ENCODE measurements at places on chromosomes 13 and 19.
A peak's percentile ranks its signal among the peaks of the same experiment; 100 is the strongest.

- DNase-seq = peak; percentile 42
These were observed at the start of gene RNASEH2B for GRCh38 chr13:50909605-50910484. Gene RNASEH2B, plus strand, starts transcription at chr13:50909791. Its CDS starts 286 bp downstream, at chr13:50910077.

GRCh38 chr19:14081797-14082674 lies 3.5 kb downstream of the C19orf67 start:
- peak; percentile 65 for DNase-seq

DNA sequence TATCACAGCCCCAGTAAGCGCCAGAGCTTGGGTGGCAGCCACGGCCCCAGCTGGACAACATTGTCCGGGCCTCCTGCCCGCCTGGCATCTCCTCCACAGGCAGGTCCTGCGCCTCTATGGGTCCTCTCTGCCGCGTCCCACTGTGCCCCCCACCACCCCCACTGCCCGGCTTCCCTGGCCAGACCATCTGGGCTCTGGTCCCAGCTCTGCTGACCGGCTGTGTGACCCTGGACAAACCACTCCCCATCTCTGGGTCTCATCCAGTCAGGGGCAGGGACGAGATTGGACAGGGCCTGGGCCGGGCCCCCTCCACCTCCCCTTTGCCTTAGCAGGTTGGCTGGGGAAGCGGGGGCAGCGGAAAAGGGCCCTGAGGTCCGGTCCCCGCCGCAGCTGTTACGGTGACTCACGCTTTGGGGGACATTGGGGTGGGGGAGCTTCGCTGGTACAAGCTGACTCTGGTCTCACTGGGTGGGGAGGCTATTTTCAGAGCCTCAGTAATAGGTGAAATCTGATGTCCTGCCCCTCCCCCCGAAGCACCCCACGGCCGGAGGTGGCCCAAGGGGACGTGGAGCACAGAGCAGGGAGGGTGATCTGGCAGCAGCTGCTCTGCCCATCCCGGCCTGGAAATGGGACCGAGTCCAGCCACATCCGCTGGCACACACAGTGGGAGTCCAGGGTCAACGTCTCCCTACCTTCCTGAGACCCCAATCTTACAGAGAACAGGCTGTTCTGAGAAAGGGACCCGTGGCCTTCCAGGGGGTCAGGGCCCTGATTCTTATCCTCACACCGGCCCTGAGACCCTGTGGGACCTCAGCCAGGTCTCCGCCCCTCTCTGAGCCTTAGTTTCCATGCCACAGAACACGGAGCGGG lies 9.1 kb downstream of the NFIC start:
- DNase-seq = peak; percentile 61

DNA sequence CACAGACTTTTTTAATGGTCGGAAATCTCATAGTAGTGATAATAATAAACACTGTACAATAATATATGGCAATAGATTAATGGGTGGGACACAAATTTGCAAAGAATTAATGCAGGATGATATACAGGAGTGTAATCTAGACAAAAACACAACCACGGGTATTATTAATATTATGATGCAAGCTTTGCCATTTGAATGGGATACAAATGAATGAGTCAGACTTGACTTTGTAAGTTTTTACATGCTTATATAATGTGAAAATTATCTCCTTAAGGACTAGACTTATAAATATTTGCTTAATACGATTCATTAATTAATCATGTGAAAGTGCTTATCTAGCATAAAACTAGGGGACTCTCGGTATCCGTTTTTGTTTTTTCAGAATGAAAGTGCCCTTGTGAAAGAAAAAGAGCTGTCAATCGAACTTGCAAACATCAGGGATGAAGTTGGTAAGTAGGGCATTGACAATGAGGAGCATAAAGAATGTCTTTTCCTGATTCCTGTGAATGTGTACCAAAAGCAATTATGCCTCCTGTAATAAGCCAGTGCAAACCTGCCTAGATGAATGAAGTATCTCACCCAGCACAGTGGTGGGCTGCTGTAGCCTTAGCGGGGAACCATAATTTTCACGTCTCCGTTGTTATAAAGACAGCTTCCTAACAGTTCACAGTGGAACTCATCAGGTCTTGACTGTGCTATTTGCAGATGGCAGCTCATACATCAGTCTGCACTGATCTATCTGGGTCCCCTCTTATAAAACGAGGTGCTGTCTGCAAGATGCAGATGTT lies 155.7 kb downstream of the SLC7A1 start:
- no peak for DNase-seq

DNA sequence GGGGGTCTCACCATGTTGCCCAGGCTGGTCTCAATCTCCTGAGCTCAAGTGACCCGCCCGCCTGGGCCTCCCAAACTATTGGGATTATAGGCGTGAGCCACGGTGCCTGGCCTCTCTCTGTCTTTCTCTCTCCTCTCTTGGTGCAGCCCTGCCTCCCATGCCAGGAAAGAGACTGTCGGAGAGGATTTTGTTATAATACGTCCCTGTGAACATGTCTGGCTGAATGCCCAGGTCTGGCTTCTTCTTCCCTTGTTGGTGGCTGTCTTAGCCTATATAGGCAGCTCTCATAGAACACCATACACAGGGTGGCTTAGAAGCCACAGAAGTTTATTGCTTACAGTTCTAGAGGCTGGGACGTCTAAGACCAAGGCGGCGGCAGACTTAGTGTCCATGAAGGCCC lies 46.4 kb downstream of the PEX11G start:
- DNase-seq = no peak

GRCh38 chr13:114056205-114057013 lies 76.0 kb downstream of the RASA3 start:
- no peak for DNase-seq

DNA sequence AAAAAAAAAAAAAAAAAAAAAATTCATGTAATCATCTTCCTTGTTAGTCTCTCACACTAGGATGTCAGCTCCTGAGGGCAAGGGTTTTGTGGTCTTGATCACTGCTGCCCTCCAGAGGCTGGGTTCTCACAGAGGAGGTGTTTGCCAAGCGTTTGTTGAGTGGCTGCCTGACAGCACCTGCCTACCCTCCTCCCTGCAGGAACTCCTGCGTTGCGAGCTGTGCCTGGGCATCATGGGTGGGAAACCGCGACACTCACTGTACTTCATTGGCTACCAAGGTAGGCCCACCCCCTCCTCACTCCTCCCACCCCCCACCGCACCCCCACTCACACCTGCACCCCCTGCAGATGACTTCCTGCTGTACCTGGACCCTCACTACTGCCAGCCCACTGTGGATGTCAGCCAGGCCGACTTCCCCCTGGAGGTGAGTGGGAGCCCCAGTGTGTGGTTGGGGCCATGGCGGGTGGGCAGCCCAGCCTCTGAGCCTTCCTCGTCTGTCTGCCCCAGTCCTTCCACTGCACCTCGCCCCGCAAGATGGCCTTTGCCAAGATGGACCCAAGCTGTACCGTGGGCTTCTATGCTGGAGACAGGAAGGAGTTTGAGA lies 8.1 kb downstream of the ATG4D start:
- DNase-seq = no peak

- no peak for DNase-seq
These were observed 10.3 kb upstream of the UBAC2 start for GRCh38 chr13:99190147-99190985.

DNA sequence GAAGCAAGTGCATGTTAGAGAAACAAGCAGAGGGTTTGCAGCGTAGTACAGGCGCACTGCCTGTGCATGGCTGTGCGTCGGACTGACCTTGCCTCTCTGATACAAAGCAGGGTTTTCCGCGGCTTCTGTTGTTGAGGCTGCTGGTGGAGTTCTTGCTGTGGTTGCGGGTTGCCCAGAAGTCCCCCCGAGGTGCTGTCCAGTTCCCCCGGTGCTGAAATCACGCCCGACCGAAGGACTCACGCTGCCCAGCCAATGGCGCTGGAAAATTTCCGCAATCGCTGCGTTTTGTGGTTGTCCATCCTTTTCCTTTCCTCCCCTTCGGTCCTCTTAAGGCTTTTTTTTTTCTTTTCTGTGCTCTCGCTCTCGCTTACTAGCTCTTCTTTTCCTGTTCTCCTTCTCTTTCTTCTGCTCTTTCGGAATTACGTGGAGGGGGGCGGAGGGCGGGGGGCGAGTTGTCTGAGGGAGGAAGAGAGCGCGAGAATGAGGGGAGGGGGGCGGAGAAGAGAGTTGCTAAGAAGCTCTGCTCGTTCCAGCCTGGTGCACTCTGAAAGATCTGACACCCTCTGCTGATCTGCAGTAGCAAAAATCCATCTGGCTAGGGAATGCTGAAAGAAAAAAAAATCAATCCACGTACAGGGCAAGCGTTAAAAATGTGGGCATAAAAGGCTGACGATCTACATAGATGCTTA lies at the start of gene SLITRK1:
Gene SLITRK1 (minus strand): TSS at position 558 of the 689 bp plus-strand sequence. CDS start 967 bp downstream, outside the sequence.
- peak; percentile 81 for DNase-seq

DNA sequence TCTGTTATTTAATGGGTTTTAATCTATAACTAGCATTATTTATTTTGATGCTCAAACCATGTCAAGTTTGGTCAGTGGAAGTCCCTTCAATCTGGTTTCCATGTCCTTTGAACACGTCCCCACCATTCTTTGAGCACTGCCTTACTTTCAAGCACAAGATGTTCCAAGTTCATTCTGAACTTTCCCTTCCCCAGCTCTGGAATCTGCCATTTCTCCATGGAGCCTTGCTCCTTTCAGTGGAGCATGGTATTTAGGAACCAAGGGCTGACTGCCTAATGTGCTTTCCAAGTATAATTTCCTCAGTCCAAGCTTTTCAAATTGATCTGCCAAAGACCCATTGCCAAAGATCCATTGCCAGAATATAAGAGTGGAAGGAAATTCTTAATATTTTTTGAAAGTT lies 1.1 kb upstream of the ZNF546 start:
- DNase-seq = no peak

DNA sequence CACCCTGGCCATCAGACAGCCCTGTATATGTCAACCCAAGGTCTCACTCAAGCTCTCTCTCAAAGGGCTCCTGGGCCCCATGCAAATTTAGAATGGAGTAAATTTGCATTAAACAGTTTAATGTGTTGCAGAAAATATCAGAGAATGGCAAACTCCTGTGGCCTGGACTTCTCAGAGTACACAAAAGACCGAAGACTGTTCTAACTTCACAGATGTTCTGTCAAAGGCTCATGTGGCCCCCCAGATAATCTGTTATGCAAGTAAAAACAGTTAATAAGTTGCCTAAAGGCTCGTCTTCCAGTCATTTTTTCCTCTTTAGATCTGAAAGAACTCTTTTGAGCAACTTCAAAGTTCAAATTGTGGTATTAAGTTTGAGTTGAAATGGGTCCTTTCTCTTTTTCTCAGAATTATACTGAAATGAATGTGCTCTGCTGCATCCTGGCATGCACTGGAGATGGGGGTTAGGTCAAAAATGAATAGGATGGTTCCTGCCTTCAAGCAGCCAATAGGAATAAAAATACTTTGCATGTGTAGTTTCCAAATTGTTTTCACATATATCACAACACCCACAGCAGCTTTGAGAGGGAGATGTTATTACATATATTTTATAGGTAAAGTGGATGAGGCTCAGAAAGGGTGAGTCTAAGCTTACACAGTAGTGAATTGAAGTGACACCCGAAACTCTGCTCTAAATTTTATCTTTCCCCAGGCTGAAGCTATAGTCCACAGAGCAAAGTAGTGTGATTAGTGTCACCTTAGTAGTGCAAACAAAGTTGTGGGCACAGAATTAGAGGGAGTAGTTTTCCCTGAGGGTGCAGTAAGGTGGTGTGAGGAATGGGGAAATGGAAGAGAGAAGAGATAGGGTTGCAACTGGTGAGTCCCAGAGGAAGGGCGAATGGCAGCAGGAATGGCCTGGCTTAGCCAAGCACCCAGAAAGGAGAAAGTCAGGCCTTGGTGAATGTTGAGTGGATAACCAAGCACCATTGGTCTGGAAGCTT lies 205.0 kb upstream of the RFC3 start:
- DNase-seq = no peak

DNA sequence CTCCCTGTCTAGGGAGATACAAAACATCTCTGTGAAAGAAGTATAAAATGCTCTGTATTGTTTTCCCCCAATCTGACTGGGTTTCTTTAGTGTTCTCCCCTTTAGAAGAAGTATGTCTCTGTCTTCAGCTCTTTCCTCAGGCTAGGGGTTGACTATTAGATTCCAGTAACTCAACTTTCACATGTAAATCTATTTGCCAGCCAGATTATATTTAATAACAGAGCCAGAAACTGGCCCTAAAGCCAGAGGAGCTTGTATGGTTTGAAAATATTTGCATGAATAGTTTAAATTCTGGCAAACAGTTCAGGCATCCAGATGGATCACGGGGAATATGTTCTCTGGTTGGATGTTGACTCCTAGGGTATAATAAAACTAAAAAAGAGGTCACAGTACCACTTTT lies 22.3 kb upstream of the CYSLTR2 start:
- no peak for DNase-seq

DNA sequence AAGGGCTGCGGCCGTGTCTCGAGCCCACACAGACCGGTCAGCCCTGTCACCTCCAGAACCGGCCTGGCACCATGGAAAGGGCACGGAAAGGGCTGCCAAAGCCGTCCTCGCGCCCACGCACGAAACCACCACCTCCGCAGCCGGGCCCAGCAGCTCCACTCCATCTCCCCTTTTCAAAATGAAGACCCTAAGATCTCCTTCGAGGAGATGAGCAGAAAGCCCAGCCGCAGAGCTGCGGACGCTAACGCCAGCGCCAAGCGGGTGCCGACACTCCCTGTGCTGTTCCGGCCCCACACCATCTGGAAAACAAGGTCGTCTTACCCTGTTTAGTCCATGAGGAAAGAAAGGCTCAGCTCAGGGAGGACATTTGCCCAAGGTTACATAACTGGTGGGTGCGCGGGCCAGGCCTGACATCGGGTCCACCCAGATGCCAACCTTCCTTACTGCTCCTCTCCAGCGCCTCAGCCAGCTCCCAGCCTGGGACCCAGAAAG lies 131.1 kb downstream of the FOXO1 start:
- DNase-seq = no peak

- no peak for DNase-seq
These were observed 349.7 kb downstream of the LIG4 start for GRCh38 chr13:107865643-107866031.

DNA sequence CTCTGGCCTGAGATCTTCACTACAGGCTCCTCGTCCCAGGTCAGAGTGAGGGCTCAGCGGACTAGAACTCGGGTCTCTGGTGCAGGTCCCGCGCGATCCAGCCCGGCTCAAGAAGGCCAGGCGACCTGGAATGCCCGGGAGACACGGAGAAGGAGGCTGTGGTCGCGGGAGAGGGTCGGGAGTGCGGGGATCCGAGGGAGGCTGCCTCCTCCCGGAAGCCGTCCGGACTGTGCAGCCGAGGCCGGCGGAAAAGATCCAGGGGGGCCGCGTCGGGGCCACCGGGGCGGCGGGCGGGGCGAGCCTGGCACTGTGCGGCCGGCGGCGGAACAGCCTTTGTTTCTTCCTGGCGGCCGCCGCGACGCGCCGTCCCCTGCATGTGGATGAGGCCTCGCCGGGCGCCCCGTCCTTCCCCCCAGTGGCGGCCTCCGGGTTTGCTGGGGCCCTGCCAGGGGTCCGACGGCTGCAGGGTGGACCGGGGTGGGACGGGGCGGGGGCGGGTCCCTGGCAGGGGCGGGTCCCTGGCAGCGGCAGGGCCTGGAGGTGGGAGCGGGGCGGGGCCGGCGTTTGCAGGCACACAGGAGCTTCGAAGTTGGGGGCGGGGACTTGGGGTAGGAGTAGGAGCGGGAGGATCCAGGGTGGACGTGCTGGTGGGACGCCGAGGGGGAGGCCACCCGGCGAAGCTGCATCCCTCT lies 1.0 kb upstream of the SLC7A10 start:
- no peak for DNase-seq
